T1000 (cell line): ENCODE measurements at places on chromosomes 11 and 22.

- no peak for DNase-seq
Observed at GRCh38 chr11:19666951-19667350, 45.7 kb upstream of the NAV2 start.

GRCh38 chr11:35100013-35100383 is 39.0 kb upstream of the CD44 start:
- DNase-seq, result no peak

GRCh38 chr22:23285236-23285635 is 104.9 kb downstream of the BCR start:
- no peak for DNase-seq

GRCh38 chr22:30290342-30291057 is 1.2 kb upstream of the CASTOR1 start:
- DNase-seq, result no peak

GRCh38 chr11:5224538-5225479 is 2.1 kb downstream of the HBB start:
- no peak for DNase-seq

DNA sequence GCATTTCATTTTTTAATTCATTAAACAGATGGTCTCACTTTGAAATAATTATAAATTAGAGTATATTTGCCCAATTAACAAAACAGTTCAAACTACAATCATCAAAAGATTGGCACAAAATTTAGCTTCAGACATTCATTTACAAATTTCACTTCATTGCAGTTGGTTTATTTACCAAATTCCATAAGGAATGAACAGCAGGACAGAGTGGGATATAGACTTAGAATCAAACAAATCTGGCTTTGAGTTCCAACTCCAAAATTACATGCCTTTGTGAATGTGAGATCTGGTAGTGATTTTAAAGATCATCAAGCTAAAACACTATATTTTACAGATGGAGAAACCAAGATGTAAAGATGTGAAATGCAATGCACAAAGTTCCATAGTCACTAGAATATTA is 310.7 kb upstream of the CNTN5 start:
- DNase-seq, result no peak

DNA sequence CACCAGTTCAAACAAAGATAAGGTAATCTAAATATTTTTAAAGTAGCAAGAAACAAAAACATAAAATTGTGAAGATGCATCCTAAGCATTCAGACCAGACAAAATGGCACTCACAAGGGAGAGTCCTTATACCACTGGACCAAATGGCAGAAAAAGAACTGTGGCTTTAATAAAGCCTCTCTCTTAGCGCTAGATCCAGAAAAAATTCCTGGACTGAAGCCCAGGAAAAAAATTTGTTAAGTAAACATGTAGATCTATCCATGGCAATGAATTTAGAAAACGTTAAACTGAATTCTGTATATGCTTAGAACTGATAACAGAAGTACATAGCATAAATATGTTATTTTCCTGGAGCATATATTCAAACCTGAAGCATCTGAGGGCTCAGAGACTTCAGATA is 11.8 kb upstream of the CD59 start:
- no peak for DNase-seq

GRCh38 chr22:32558681-32559355 is 84.2 kb downstream of the FBXO7 start:
- peak; percentile 86 for DNase-seq

DNA sequence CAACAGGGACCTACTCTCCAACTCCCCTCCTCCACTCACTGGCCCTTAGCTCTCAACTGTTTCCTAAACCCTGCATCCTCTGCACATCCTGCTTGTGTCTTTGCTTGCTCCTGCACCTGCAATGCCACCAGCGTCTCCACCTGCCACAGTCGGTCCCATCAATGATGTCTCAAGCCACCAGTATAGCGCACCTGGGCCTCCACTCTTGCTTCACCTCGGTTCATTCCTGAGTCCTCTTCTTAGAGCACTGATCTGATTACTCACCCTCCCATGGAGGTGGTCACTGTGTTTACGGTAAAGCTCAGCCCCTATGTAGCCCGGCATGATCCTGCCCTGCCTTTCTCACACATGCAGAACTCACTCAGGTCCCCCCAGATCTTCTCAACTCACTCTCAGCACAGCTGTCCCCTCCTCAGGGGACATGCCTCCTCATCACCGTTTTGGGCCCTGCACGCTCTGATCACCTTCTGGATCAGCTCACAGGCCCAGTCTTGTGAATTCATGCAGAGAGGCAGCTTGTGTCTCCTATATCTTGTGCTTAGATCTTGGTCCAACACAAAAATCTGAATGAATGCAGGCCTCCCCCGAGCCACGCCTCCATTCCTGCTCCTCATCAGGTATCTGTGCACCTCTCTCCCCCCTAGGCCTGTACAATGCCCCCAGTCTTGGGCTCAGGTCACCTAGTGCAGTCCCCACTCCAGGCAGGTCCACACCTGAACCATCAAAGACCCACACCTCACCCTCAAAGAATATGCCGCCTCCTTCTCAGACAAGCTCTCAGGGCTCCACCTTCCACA is 31.4 kb downstream of the TRIM29 start:
- no peak for DNase-seq

- DNase-seq, result no peak
Observed at GRCh38 chr11:9718147-9718546, 54.3 kb downstream of the SWAP70 start.

- no peak for DNase-seq
Observed at GRCh38 chr11:60570970-60571369, 55.8 kb downstream of the MS4A13 start.

- DNase-seq, result no peak
Observed at GRCh38 chr22:18096823-18097222, 13.8 kb upstream of the TUBA8 start.

- no peak for DNase-seq
Observed at GRCh38 chr22:34847072-34847471, 218.9 kb upstream of the ISX start.

DNA sequence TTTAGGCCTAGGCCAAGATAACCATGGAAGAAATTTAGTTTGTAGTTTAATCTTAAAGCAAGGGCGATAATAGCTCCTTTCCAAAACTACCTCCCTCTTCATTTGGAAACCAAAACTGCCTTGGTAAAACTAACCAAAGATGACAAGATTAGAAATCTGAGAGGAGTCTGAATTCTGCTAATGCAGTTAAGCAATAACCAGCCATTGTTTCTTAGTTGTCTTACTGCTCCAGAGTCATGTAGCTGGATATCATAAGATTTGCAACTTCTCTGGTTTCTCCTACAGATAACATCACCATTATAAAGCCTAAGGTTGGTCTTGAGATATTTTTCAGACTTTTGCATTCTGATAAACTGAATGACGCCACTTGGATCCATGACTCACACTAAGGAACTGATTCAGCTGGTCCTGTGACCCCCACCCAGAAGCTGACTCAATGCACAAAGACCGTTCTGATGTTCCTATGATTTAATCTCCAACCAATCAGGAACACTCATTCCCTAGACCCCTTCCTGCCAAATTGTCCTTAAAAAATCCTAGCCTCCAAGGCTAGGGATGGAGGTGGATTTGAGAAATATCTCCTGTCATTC is 200.8 kb downstream of the LUZP2 start:
- no peak for DNase-seq

DNA sequence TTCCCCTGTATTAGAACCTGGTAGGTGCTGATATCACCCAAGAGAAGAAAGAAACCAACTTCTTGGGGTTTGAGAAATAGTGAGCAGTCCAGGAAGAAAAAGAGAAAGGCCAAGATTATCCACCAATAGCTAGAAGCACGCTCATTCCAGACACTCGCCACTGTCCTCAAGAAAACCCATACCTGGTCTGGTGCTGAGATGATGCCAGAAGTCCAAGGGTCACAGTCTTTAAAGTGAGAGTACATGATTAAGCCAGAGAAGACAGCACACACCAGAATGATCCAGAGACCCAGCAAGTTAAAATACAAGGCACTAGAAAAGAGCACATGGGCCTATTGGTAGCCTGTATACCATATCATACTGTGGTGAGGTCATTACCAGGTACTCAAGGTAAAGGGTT is 23.6 kb downstream of the SLC5A12 start:
- DNase-seq, result no peak

GRCh38 chr11:77436969-77437368 is 36.9 kb downstream of the PAK1 start:
- DNase-seq, result no peak

DNA sequence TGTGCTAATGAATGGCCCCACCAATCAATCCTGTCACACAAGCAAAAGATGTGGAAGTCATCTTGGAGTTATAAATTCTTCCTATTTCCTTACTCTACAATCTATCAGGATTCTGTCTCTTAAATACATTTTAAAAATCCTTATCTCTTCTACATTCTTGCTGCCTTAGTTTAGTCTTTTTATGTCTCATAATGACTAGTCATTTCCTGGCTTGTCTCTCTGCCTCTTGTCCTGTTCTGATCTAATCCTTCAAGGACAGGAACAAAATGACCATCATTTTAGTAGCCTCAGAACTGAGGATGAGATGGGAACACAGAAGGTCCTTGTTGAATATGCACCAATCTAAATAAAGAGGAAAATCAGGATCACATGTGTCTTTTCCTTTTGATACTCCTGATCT is 56.6 kb upstream of the LIN7C start:
- no peak for DNase-seq

DNA sequence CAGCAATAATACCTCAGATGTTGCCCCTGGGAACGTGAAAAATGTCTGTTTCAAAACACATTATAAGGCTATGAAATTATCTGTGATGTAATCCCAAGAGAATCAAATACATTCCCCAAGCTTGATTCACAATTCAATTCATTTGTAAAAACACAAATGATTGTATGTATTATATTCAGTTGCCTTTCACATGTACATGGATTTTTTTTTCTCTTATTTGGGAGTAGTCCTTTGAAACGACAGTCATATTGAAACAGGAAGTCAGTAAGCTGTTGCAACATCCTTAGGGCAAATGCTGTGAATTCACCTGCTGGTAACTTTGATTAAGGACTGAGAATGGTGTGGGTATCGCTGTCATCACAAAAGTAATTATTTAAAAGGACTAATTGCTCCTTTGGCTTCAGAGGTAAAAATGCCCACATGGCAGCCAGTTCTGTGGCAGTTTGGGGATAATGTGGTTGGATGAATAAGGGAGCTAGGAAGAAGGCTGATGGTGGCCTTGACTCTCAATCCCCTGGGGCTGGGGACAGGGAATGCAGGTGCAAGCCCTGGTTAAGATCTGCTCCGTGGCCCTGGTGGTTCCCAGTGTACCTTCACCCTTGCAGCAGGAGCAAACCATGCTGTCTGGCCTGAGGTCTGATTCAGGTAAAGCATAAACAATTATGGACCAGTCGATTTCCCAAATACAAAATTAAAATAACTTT is 13.2 kb downstream of the EHF start:
- no peak for DNase-seq

DNA sequence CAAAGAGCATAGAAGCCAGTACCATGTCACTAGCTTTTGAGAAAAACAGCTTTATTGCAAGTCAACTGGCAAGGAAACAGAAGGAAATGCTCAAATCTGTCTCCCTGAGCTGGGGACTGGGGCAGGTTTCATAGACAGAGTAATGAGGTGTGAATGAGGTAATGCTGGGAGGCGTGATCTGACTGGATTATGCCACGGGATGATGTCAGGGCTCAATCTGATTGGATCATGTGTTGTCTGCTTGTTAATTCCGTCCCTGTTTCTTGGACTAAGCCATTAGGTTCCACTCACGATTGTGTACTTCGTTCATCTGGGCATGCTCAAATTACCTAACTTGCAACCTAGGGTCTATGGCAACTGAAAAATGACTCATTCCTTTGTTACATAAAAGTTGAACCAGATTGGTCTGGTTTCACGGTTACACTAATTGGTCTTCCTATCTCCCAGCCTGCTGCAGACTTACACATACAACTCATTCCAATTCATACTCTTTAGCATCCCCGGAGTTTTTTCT is 20.2 kb upstream of the OR10A5 start:
- DNase-seq, result no peak

GRCh38 chr11:71247551-71248250 is 4.7 kb downstream of the SHANK2 start:
- DNase-seq, result no peak

DNA sequence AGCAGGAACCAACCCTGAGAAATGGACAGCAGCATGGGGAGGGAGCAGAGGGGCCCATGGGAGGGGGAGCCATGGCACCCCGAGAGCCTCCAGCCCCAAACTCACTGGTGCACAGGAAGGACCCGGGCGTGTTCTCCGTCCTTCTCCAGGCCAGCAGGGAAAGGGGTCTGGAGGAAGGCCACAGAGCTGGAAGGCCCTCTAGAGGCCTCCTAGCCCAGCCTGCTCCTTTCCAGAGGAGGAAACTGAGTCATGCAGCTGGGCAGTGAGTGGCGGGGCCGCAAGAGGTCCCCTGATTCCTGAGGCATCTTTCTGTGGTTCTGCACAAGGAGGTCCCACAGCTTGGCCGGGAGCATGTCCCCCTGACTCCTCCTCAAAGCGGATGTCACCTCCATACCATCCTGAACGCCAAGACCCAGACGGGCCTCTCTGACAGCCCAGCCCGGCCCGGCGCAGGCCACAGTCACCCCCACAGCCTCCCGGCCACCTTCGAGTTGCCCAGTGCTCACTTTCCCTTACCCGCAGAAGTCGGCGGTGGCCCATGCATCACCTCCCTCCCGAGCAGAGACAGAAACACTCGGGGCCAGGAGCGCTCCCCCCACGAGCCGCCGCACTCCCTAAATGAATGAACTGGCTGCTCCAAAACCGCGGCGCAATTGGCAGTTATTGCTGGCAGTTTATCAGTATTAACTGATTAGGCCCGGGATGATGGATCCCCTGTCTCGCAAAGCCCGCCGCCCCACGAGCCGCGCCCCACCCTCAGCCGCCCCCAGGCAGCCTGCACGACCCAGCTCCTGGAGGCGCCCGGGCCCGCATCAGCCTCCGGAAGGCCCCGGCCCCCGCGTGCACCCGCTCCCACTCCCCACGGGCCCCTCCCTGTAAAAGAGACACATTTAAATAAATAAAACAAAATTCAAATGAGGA is 272.5 kb downstream of the BUD13 start:
- no peak for DNase-seq

- DNase-seq, result no peak
Observed at GRCh38 chr22:37047006-37047405, 4.5 kb upstream of the KCTD17 start.

DNA sequence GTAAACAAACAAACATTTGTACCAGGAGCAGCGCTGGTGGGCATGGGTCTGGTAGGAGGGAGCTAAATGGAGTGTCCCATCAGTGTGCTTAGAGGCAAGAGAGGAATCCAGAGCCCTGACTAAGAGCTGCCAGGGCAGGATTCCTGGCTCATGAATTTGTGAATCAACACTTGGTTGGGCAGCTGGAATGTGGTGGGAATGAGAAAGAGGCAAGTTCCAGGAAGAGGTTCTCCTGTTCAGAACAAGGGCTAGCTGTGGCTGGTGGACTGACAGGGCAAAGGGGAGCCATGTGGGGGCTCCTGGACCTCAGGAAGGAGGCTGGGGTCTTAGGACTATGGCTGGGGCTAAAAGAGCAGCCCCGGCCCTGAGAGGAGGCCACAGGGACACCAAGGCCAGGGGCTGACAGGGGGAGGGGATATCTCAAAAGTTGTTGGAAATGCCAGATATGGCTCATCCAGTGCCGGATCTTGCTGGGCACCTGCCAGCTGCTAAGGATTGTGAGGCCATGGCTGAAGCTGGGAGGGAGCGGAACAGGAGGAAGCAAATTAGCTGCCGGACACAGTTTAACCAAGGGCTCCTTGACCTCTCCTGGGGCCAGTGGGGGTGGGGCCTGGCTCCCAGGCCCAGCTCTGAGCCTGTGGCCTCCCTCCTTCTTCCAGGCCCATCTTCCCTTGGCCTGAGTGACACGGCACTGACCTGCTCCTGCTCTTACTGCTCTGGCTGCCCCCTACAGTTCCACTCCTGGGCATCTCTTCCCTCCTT is 14.6 kb upstream of the P2RY6 start:
- peak; percentile 62 for DNase-seq
